ENCODE measurements at places on chromosomes 5 and 9. TPM values are rescaled to one million over a fixed set of nuclear protein-coding genes. Genes with fewer than 3 reads are reported as not detected.

SLC1A1 gene
- total RNA-seq = 15.7 TPM

CDC23 gene
- total RNA-seq = 24.7 TPM

ANKRD55 gene
- not detected for total RNA-seq

FBP1 gene
- not detected for total RNA-seq

NPR3 gene
- 17.8 TPM for total RNA-seq

SLC4A9 gene
- total RNA-seq = not detected

SUSD3 gene
- total RNA-seq = 14.2 TPM

Measured in uterine smooth muscle cell (primary cell).